Stimulated activated CD4-positive, alpha-beta T cell treated with anti-CD3 and anti-CD28 coated beads, Interleukin-2, amount 100 ng/mL, for 4 hours (primary cell): ENCODE measurements at places on chromosomes 7 and 10.

GRCh38 chr10:132150777-132151176 is 36.0 kb upstream of the DPYSL4 start:
- no peak for DNase-seq

GRCh38 chr7:45413419-45413818 is 160.7 kb upstream of the ADCY1 start:
- DNase-seq: no peak

GRCh38 chr7:143361552-143362130 is 872 bp downstream of the FAM131B start:
- DNase-seq: no peak

- no peak for DNase-seq
Observed at GRCh38 chr10:35059481-35059880, 30.7 kb downstream of the CUL2 start.

DNA sequence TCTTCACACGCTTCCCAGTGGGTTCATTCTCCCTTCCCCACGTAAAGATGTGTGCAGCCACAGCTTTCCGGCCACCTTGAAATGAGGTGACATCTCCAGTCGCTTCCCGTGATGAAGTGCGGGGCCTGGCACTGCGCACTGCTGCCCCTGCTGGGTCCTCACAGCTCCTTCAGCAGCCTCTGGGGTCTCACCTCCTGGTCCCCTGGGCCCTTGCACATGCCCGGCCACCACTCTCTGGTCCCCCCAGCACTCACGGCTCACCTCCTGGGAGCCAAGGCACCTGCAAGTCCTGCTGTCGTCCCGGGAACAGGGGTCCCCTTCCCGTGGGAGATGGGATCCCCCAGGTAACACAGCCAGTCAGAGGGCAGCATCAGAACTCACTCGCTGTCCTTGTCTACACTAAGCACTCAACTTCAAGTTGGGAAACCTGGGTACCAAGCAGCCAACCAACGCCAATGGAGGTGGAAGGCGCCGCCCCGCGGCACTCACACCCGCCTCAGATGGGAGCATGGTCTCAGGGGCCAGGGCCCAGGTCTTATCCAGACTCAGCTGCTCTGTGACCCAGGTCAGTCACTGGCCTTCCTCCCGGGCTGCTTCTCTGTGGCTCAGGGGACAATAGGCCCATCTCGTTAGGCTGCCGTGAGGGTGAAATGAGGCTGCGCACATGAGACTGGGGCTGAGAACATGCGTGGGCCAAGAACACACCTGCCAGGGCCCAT is 176.2 kb downstream of the PTPRN2 start:
- no peak for DNase-seq

GRCh38 chr7:38323156-38323555 is 49.7 kb upstream of the TARP start:
- no peak for DNase-seq
